Kidney (tissue), 22 donors: ENCODE measurements at places on chromosomes 4 and X. TPM values are rescaled to one million over a fixed set of nuclear protein-coding genes. Genes with fewer than 3 reads are reported as not detected.

Gene GAGE12J
- not detected for total RNA-seq

Gene CACNA1F
- 0.25 TPM for total RNA-seq

Gene MSX1
- total RNA-seq: 2.3 TPM

Gene ZNF732
- total RNA-seq: not detected

Gene COPS4
- 28.6 TPM for total RNA-seq

Gene PHOX2B
- total RNA-seq: not detected

Gene MTNR1A
- 1.5 TPM for total RNA-seq

Gene LRCH2
- 2.4 TPM for total RNA-seq

Gene G3BP2
- 111 TPM for total RNA-seq

Gene GTPBP6
- 50.1 TPM for total RNA-seq

GRCh38 chr4:123924536-123924935 lies 527.9 kb downstream of the SPRY1 start:
- no peak for DNase-seq
- no peak overlapping the region for H3K4me3 ChIP-seq
- H3K27me3 ChIP-seq: no peaks in the 10 kb centered on the region

DNA sequence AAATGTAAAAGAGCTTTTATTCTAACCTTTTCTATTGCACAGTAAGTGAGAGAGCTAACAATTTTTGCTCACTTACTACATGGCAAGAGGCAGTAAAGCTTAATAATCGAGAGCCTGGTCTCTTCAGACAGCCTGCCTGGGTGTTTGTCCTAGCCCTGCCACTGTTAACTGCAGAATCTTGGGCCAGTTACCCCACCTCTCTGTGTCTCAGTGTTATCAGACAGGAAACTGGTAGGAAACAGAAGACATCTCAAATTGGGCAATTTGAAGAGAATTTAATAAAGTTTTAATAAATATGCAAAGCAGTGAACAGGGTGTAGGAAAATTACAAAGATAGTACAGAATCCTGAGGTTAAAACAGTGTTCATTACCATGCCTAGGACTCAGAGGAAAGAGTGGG lies 13.4 kb downstream of the STAP1 start:
- no peak overlapping the region for H3K27ac ChIP-seq
- no peaks in the 10 kb centered on the region for H3K36me3 ChIP-seq
- no peak for DNase-seq

DNA sequence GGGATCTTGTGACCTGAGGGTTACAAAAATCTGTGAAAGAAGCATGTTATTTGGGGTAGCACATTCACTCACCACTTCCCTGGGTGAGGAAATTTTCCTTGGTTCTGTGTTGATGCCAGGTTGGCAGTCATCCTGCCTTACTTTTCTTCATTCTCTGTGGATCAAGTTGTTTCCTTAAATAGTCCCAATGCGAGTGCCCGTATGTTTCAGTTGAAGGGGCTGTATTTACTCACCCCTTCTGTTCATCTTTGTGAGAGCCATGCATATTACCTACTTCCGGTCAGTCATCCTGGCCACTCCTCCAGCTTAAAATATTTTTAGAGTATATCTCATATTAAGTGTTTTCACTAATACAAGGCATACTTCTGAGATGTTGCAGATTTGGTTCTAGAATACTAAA lies 2.6 kb upstream of the UGT2B7 start:
- H3K36me3 ChIP-seq: no peaks in the 10 kb centered on the region
- no peak for DNase-seq
- H3K27me3 ChIP-seq: no peaks in the 10 kb centered on the region
- no peak overlapping the region for H3K27ac ChIP-seq
- peaks cover 2% of the 10 kb centered on the region for H3K4me1 ChIP-seq

DNA sequence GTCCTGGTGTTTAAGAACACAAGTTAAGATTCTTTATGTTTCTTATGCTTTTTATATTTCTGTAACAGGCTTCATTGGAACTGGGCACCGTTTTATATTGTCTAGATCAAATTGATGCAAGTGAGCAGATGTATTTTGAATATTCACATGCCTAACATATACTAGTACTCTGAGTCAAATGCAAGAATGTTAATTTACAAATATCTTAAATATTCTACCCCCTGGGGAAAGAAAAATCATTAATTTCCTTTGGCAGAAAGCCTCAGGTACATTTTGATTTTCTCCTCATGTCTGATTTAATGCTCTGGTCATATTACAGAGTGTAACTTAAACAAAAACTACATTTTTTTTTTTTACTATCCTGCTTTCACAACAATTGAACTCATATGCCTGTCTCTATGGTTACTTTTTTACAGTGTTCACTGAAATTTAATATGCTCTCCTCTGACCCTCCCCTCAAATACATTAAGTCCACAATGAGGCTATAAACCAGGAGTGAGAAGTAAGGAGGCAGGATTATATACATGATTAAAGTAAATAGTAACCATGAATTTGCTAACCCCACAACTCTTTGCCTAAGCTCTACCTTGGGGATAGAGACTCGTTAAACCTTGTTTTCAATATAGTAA lies 2.4 kb upstream of the NSUN7 start:
- H3K4me3 ChIP-seq: no peak overlapping the region
- peak; percentile 36 for DNase-seq
- no peaks in the 10 kb centered on the region for H3K27me3 ChIP-seq
- no peaks in the 10 kb centered on the region for H3K36me3 ChIP-seq

DNA sequence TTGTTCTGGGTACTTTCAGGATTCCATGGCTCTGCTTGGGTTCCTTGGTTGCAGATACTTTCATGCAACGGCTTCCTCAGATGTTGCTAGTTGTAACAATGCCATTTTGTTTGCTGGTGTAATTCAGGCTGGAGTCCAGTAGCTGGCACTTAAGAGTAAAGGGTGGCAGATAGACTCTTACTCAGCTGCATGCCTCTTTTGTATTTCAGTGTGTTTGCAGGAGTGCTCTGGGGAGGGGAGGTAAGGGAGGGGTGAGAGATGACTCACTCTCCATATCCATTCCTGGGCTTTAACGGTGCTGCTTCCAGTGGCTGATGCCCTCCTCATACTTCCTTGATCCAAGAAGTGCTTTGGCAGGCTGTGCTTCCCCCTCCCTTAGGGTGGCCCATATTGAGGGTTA lies 155.2 kb downstream of the ZNF330 start:
- no peak for DNase-seq
- no peaks in the 10 kb centered on the region for H3K4me1 ChIP-seq
- H3K4me3 ChIP-seq: no peak overlapping the region

GRCh38 chr4:16438986-16439385 lies 212.7 kb upstream of the TAPT1 start:
- H3K4me1 ChIP-seq: no peaks in the 10 kb centered on the region
- H3K4me3 ChIP-seq: no peak overlapping the region
- H3K27ac ChIP-seq: no peak overlapping the region
- H3K36me3 ChIP-seq: no peaks in the 10 kb centered on the region
- no peaks in the 10 kb centered on the region for H3K27me3 ChIP-seq
- no peak for DNase-seq

GRCh38 chr4:177315767-177316464 lies 6.2 kb downstream of the NEIL3 start:
- DNase-seq: no peak
- H3K4me1 ChIP-seq: no peaks in the 10 kb centered on the region
- no peak overlapping the region for H3K4me3 ChIP-seq
- H3K36me3 ChIP-seq: no peaks in the 10 kb centered on the region

GRCh38 chr4:150439451-150439933 lies 142.5 kb upstream of the MAB21L2 start:
- no peak overlapping the region for H3K4me3 ChIP-seq
- H3K27ac ChIP-seq: no peak overlapping the region
- H3K27me3 ChIP-seq: no peaks in the 10 kb centered on the region
- DNase-seq: peak; percentile 2
- no peaks in the 10 kb centered on the region for H3K4me1 ChIP-seq

DNA sequence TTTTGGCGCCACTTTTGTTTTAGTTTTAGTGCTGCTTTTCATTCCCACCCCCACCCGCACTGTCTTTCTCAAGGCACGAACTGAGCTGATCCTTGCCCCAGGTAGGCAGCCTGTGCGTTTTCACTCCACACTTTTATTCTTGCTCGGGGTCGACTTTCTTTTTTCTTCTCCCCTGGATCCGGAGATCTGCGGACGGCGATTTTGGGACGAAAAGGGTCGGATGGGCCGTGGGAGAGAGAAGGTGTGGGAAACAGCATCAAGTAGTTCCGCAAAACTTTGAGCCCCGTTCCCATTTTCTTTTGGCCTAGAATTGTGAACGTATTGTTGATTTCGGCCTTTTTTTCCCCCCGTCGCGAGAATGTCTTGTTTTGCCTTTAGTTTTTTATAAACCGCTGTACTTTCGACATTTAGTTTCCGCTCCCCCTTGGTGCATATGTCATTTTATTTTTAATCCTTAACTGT lies 531 bp downstream of the STAG2 start:
- no peaks in the 10 kb centered on the region for H3K27me3 ChIP-seq
- DNase-seq: no peak
- H3K36me3 ChIP-seq: no peaks in the 10 kb centered on the region
- H3K4me1 ChIP-seq: no peaks in the 10 kb centered on the region
- peak overlapping the region; percentile 94 for H3K4me3 ChIP-seq

DNA sequence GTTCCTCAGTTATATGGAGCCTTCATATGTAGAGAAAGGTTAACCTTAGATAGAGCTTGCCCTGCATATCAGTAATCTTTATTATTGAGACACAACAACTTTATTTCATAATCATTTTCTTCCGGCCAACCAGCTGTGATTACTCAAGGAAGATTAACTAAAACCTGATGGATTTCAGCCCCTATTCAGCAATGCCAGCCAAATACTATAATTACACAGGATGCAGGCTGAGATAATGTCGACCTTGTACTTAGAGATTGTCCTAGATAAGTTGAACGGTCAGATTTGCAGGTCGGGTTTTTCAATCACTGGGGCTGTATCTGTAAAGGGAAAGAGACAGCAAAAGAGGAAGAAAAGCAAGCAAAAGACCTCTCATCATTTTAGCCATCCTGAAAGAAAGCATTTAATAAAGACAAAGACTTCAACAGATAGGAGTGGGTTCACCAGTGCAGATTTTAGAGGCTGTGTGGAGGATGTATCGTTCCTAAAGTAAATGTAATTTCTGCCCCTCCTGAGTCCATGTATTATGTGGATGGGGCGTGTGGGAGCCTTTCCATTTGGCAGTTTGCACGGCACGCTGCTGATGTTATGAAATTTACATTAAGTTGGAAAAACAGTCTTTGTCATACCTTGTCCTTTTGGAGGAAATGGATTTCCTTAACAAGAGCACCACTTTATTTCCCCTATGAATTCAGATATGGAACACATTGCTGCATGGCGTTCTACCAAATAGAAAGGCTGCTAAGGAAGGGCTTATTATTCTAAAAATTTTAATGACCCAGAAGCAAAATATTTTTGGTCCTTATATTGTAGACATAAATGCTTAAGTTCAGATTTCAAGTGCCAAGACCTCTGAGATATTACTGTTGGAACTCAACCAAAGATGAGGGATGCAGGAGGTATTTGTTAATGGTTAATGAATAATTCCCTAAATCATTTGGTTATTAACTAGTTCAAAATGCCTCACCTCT lies 496.7 kb downstream of the SPRY1 start:
- DNase-seq: no peak
- H3K4me1 ChIP-seq: peaks cover 8% of the 10 kb centered on the region
- no peak overlapping the region for H3K27ac ChIP-seq
- H3K27me3 ChIP-seq: no peaks in the 10 kb centered on the region
